Stimulated activated CD8-positive, alpha-beta memory T cell treated with anti-CD3 and anti-CD28 coated beads, Interleukin-7, amount 100 ng/mL, for 48 hours (primary cell): ENCODE measurements at places on chromosomes 7 and 10.

DNA sequence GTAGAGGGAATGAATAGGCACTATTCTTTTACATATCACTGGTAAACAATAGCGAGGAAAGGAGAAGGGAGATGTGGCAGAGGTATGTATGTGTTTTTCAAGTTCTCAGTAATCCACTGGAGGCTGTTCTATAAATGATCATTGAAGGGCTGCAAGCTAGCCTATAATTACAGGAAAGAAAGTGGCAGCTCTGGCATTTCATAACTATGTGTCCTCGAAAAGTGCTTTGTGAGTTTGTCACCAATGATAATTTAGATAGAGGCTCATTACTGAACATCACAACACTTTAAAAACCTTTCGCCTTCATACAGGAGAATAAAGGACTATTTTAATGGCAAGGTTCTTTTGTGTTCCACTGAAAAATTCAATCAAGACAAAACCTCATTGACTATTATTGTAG is 235.1 kb downstream of the FOXP2 start:
- DNase-seq = no peak

GRCh38 chr7:19239951-19240350 is 94.7 kb upstream of the FERD3L start:
- no peak for DNase-seq

DNA sequence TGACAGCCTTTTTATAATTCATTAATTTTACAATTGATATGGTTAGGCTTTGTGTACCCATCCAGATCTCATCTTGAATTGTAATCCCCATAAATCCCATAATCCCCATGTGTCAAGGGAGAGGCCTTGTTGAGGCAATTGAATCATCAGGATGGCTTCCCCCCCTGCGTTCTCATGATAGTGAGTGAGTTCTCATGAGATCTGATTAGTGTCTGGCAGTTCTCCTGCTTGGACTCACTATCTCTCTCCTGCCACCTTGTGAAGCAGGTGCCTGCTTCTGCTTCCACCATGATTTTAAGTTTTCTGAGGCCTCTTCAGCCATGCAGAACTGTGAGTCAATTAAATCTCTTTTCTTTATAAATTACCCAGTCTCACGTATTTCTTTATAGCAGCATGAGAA is 165.7 kb upstream of the GNAI1 start:
- no peak for DNase-seq

DNA sequence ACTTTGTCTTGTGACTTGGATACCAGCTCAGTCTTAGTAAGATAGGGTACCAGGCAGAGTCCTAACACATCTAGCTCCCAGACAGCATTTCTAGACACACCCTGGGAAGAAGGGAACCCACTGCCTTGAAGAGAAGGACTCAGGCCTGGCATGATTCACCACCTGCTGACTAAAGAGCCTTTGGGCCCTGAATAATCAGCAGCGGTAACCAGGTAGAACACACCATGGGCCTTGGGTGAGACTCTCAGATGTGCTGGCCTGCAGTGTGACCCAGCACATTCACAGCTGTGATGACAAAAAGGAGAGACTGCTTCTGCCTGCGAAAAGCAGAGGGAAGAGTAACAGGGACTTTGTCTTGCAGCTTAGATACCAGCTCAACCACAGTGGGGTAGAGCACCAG is 10.4 kb upstream of the TNKS2 start:
- DNase-seq = no peak

DNA sequence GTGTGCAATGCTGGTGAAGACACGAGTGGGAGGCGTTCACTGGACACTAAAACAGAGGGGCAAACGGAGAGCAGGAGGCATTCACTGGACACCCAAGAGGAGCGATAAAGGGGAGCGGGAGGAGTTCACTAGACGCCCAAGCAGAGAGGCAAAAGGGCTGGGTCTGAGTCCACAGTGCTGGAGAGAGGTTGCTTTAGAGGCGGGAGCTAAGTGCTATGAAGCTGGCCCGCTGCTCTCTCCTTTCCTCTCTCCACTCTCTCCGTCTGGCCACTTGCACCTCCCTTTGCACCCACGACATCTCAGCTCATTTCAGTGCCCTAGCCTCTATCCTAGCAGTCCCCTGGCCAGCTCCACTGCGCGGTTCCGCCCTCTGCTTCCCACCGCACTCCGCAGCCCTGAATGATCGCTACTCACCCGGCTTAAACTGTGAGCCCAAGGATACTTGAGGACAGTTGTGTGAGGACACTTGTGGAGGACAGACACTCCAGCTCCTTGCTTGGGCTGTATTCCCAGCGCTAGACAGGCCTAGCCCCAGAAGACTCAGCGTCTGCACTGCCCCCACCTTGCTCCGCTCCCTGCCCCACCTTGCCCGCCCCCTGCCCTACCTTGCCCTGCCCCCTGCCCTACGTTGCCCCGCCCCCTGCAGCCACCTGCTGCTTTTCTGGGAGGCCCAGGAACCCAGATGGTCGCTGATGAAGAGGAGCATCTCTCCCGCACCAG is 78.8 kb upstream of the CPXM2 start:
- no peak for DNase-seq

DNA sequence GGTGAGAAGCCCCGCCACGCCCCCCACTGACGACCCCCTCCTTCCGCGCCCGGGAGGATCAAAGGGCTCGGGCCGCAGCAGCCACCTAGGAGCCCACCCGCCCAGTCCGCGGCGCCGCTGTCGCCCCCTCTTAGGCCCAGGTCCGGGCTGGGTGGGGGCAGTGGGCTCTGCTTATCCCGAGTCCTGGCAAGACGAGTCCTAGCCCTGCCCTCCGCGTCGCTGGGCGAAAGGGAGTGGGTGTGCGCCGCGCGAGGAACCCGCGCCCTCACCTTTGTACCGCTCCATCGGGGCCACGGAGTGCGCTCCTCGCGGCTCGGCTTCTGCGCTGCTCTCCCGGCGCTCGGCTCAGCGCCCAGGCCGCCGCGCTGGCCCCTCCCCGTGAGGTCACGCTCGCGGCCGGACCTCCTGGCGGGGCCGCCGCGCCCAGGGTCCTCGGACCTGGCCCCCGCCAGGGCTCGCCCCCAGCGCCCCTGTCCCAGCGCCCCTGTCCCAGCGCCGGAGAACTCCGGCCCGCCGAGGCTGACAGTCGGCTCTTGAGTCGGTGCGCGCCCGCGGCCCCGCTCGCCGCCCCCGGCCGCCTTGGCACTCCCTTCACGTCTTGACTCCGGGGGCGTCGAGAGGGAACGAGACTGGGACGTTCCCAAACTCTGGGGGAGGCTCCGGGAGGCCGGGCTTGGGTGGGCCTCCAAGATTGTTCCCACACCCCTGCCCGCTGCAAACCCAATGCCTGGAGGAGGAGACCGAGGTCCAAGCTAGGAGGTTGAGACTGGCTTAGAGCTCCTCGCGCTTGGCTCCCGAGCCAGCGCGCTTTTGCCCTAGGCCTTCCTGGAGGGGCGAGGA is at the start of gene AFAP1L2:
Gene AFAP1L2 (minus strand): TSS at position 332 of the 840 bp plus-strand sequence. CDS start 47 bp downstream, at position 285.
- no peak for DNase-seq
